Activated CD8-positive, alpha-beta memory T cell treated with anti-CD3 and anti-CD28 coated beads, Interleukin-2, amount 50 U/mL, for 4 hours (primary cell): ENCODE measurements at places on chromosomes 5 and 9.

DNA sequence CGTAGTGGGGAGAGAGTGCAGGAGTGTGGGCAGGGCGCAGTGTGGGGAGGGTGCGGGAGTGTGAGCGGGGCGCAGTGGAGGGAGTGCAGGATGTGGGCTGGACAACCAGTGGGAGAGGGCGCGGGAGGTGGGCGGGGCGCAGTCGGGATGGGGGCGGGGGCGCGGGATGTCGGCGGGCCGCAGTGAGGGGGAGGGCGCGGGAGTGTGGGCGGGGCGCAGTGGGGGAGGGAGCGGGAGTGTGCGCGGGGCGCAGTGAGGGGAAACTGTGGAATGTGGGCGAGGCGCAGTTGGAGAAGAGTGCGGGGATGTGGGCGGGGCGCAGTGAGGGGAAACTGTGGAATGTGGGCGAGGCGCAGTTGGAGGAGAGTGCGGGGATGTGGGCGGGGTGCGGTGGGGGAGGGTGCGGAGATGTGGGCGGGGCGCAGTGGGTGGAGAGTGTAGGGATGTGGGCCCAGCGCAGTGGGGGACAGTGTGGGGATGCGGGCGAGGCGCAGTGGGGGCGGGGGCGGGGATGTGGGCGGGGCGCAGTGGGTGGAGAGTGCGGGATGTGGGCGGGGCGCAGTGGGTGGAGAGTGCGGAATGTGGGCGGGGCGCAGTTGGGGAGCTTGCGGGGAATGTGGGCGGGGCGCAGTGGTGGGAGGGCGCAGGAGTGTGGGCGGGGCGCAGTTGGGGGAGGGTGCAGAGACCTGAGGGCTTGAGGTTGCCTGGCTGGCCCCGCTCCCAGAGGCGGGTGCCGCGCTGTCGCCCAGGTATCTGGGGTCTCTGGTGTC lies at the start of gene NXNL2:
Gene NXNL2 (plus strand): TSS at position 723 of the 770 bp plus-strand sequence. CDS start 257 bp downstream, outside the sequence.
- peak; percentile 24 for DNase-seq

GRCh38 chr9:79989079-79989478 lies 417.3 kb downstream of the TLE4 start:
- no peak for DNase-seq

DNA sequence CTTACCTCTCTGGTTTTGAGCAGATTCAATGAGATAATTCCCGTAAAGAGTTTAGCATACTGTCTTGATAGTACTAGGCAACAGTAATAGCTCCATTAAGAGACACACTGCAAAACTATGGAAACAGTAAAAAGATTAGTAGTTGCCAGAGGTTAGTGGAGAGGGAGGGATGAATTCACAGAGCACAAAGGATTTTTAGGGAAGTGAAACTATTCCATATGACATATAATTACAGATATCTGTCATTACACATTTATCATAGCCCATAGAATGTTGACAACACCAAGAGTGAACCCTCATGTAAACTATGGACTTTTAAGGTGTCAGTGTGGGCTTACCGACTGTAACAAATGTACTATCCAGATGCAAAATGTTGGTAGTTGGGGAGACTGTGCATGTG lies 176.4 kb upstream of the PLCXD3 start:
- DNase-seq = no peak

DNA sequence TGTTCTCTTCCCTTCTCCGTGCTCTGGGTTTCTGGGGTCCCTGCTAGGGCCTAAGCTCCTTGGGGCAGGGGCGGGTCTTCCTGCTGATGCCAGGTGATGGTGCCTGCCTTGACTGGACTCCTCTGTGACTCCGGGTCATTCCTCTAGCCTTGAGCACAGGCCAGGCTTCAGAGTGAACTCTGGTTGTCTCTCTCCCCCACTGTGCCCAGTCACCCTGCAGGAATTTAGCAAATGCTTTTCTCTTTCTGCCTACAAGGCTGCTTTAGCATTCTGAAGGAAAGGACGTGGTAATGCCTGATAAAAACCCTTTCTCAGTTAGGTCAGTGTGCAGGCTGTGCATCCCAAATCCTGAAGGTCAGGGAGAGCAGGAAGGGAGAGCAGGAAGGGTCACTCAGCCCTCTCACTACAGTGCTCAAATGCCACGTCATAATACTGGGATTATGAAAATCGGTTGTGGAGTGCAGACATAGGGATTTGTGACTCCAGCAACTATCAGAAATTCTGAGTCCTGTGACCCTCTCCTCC lies 2.7 kb downstream of the CXCL14 start:
- no peak for DNase-seq

DNA sequence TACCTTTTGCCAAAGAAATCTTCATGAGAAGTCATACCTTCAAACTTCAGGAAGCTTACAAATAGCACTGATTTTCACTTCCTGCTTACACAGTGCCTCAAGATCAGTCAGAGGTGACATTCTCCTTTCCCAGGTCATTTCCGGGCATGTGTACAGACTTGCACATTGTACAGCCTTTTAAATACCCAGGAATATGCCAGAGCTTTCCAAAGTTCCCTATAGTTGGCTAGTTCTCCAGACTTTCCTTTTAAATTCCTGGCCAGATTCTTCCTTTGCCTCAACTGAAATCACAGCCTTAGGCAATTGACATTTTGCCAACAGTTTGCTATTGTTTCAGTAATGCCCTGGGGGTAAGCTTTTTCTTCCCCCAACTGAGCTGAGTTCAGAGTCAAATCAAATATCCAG lies 47.2 kb downstream of the RFX3 start:
- DNase-seq = no peak

DNA sequence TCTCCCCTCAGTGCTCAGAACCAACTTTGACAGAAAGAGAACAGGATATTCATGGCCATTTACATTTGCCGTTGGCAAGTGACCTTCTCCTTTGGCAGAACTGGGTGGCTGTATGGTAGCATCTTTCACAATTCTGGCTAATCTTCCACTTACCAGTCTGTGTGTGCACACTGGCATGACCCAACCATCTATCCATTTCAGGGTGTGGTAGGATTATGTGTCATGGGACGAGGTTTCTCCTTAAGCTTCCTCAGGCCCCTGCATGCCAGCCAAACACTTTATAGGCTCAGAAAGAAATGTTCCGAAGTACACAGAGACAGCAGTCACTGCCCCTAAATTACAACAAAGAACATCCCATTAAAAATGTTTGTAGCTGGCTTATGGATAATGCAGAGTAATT lies 497.1 kb downstream of the NFIB start:
- no peak for DNase-seq

DNA sequence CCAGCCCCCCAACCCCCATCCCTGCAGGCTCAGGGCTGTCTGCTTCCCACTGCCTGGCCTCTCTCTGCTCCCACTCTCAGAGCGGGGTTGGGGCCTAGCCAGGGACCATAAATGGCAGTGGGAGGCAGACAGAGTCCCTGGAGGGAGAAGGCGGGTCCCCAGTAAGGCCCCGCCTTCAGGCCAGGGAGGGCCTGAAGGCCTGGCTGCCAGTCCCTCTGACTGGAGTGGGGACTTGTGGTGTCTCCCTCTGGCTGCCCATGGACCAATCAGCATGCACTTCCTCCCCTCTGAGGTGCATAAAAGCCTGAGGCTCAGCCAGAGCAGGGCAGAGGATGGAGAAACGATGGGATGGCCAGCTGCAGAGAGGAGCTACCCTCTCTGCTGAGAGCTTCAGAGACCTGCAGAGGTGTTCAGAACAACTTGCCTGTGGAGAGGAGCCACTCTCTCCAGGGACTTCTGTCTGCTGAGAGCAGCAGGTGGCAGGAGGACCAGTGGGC lies 2.7 kb upstream of the BTNL9 start:
- DNase-seq = no peak

DNA sequence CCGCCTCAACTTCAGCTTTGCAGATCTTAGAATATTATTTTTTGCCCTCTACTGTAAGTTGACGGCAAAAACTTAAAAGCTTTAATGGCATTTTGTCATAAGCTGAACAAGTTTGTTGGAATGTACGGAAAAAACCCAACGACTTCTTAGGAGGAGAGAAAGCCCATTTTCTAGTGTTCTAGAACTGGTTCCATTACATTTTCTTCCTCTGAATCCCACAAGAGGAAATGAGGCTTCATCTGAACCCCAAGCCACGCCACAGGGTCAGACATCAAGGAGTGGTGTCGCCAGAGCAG lies 113.7 kb downstream of the LHFPL2 start:
- no peak for DNase-seq
